Calu3 (cell line): ENCODE measurements at places on chromosomes 4 and X. TPM values are rescaled to one million over a fixed set of nuclear protein-coding genes. Genes with fewer than 3 reads are reported as not detected.

DNA sequence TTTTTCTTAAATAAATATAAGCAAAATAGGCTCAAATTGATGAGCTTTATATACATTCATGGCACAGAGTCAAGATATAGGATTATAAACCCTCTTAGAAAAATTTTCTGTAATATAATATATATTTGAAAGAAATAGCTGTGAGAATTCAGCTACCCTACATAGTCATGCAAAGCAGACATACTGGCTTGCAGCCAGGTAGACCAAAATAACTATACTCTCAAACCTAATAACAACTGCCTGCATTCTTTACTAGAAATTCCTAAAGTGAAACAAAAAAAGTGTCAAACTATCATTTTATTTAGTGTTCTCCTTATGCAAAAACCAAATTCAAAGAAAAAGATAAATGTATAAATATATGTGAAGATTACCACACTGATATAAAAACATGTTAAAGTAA lies 1390.2 kb downstream of the C4orf33 start:
- DNase-seq = no peak

MCF2 gene
- not detected in 2 replicates for total RNA-seq

GRCh38 chrX:2461711-2462016 lies 39.1 kb downstream of the DHRSX start:
- no peak for DNase-seq

DNA sequence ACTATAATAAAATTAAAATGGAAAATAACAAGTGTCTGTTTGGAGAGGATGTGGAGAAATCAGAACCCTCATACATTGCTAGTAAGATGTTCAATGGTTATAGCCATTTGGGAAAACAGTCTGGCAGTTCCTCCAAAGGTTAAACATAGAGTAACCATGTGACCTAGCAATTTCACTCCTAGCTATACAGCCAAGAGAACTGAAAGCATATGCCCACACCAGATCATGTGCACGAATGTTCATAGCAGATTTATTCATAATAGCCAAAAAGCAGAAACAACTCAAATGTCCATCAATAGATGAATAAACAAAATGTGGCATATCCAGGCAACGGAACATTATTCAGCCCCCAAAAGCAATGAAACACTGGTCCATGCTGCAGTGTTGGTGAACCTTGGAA lies 9.4 kb upstream of the CCNQ start:
- no peak for DNase-seq

RNF212 gene
- not detected in 2 replicates for total RNA-seq

GRCh38 chr4:25888781-25889180 lies 25.2 kb upstream of the SMIM20 start:
- no peak for DNase-seq
